ENCODE measurements at places on chromosomes 4 and X.

DNA sequence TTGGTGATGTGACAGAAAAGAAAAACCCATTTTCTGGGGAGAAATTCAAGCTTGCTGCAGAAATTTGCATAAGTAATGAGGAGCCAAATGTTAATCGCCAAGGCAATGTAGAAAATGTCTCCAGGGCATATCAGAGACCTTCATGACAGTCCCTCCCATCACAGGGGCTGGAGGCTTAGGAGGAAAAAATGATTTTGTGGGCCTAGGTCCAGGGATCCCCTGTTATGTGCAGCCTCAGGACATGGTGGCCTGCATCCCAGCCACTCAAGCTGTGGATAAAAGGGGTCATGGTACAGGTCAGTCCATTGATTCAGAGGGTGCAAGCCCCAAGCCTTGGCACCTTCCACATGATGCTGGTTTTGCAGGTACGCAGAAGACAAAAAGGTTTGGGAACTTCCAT is 90.7 kb downstream of the TGIF2LX start:
- DNase-seq, result no peak

GRCh38 chr4:56530269-56531148 is 24.9 kb downstream of the ARL9 start:
- peak; percentile 87 for DNase-seq

GRCh38 chrX:17831255-17831654 is 29.8 kb downstream of the RAI2 start:
- no peak for DNase-seq

DNA sequence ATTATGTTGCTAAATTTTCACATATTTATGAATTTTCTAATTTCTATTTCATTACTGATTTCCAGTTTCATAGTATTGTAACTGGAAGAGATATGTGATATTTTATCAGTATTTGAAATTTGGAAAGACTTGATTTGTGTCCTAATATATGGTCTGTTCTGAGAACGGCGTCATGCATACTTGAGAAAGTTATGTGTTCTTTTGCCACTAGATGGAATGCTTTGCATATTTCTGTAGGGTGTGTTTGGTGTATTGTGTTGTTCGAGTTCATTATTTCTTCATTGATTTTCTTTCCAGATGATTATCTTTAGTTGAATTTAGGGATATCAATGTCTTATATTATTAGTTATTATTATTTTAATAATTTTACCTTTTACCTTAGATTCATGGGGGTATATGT is 110.6 kb upstream of the ITM2A start:
- no peak for DNase-seq

GRCh38 chr4:116982656-116983055 is 102.7 kb downstream of the TRAM1L1 start:
- no peak for DNase-seq

DNA sequence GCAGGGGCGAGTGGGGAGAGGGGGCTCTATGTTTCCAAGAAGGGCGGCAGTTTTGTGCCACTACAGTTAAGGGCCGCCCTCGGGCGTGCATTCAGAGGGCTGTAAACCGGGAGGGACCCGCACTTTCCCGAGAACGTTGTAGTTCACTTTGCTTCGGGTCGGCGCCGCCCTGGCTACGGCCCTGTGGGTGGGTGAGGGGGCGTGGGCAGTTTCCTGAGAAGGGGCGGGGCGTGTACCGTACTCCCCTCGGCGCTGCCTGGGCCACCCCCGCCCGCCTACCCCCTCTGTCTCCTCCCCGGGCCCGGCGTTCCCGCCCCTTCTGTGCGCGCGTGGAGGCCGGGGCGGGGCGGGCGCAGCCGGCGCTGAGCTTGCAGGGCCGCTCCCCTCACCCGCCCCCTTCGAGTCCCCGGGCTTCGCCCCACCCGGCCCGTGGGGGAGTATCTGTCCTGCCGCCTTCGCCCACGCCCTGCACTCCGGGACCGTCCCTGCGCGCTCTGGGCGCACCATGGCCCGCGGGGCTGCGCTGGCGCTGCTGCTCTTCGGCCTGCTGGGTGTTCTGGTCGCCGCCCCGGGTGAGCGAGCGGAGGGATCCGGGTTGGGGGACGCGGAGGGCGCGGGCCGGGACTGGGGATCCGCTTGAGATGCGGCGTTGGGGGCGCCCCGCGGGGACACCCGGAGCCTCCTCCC is at the start of gene CD99:
TSS of gene CD99 (plus strand) at position 440 of the 687 bp plus-strand sequence. CDS start at position 506, 66 bp downstream.
- peak; percentile 19 for DNase-seq

GRCh38 chrX:153704021-153704526 is 16.3 kb downstream of the SLC6A8 start:
- no peak for DNase-seq

- DNase-seq, result no peak
Observed at GRCh38 chr4:44368413-44369167, 80.0 kb downstream of the KCTD8 start.

- DNase-seq, result peak; percentile 15
Observed at GRCh38 chrX:26649534-26649933, 433.6 kb downstream of the MAGEB5 start.

GRCh38 chr4:151766691-151767090 is 5.9 kb upstream of the GATB start:
- DNase-seq, result no peak

- no peak for DNase-seq
Observed at GRCh38 chr4:25535278-25535677, 120.4 kb upstream of the SLC34A2 start.

DNA sequence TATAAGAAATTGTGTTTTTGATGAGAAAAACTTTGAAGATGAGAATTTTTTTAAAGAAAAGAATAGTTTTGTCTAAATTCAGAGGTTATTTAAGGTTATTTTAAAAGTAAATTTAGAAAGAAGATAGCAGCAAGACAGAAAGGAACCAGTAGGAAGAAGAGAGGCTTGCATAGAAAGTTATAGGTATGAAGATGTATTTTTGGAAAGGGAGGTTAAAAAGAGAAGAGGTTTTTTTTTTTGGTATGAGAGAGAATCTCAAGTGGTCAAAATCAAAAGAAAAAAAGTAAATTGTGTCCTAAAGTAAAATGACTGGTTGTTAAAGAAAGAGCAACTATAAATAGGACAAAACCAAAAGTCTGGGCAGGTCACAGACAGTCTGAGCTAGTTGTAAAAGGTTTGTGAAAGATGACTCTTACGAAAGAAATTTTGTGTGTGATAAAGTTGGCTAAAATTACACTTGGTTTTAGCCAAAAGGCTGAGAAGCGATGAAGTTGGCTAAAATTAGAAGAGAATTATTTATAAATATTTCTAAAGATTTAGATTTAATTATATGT is 16.4 kb upstream of the EIF4E start:
- DNase-seq, result no peak

DNA sequence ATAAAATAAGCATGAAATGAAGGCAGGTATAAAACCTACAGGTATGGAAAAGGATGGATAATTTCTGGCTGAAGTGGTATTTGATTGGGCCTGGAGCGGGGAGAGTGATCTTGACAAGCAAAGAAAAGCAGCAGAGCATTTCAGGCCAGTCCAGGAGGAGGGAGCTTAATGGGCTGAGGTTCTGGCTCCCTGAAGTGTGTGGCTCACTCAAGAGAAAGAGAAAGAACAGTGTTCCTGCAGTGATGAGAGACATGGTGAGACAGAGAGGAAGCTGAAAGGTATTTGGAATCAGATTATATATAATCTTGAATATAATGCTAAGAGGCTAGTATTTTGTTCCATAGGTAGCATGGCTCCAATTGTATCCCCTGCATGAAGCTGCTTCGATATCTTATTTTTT is 153.5 kb downstream of the MGST2 start:
- no peak for DNase-seq

GRCh38 chr4:80139671-80140070 is 57.6 kb upstream of the PRDM8 start:
- DNase-seq, result no peak

DNA sequence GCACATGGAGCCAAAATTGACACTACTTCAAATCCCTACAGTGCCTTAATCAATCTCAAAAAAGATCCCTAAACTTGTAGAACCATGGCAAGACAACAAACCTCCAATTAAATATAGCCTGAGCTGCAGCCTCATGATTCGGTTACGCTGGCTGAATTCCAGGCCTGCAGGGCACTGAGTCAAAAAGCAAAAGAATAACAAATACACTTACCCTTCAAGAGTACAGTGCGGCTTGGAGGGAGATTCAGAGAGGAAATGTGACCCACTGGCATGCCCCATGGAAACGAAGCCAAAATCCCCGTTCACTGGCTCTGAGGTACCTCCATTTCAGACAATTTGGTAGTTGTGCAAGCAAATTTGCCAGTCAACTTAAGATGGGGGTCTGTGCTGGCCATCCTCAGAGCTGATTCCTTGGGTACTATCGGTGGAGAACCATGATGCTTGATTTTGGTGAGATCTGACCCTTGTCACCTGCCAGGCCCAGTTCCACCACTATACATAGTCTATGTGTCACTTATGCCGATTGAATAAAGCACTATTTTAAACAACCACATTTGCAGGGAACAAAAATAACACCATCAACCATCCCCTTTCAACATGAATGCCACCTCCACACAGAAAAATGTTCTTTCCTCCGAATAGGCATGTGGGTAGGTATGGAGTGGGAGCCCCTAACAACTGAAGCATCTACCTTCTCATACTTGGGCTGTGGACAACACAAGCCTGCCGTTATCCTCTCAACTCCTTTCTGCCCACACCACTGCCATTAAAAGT is 2.1 kb downstream of the C4orf54 start:
- DNase-seq, result no peak

GRCh38 chr4:158726633-158727032 is 3.4 kb upstream of the PPID start:
- DNase-seq, result no peak

DNA sequence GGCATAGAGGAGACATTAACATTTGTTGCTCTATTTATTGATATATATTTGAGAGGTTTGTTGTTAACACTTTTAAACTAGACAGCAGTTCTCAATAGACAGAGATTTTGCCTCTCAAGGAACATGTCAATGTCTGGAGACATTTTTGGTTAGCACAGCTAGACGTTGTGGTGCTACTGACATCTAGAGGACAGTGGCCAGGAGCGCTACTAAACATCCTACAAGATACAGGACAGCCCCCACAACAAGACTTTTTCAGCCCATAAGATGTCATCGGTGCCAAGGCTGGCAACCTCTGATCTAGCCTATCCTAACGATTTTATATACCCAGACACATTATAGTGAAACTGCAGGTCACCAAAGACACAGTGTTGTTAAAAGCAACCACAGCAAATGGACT is 18.4 kb upstream of the CTSO start:
- no peak for DNase-seq

- no peak for DNase-seq
Observed at GRCh38 chr4:67714248-67714583, 13.3 kb upstream of the UBA6 start.

DNA sequence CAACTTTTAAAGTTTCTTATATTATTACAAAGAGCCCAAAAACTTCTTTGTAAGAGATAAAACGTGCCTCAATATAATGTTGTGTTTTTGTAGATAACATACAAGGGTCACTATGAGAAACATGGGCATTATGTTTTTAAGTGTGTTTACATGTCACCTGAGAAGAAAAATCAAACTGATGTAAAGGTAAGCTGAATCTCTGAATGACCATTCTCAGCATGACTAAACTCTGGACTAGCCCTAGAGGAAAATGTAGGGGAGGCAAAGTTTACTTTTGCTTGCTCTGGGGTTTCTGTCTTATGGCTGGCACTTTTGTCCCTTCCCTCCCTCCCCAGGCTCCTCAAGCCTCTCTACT is 6.8 kb downstream of the MEPE start:
- DNase-seq, result no peak

GRCh38 chrX:71930298-71930697 is 19.7 kb downstream of the NHSL2 start:
- no peak for DNase-seq

DNA sequence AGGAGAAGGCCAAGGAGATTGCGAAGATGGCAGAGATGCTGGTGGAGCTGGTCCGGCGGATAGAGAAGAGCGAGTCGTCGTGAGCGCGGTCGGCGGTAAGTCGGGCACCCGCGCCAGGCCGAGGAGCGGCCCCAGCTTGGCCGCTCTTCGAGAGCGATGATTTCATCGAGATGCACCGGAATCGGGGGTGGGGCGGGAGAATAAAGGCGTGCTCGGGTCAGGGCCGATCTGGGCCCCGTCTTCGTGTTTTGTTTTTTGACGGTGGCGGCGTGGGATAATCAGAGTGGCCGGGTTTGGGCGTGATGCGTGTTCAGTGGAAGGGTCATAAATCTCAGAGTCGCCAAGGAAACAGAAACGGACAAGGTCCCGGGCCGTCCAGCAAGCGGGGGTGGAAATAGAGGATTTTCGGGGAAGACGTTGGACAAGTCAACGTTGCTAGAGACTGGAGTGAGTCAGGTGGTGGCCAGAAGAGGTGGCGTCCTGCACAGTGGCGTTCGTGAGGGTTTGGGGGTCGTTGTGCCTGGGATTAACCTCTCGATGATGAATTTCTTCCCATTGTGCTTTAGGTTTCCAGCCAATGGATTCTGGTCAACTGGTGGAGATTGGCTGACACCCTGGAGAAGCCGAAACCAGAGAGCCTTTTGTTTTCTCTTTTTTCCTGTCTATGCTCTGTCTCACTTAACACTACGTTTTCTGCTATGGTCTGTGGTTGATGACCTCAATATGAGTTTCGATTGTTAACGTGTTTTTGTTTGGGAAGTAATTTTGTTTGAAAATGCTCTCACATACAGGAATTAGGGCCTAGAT is 882 bp downstream of the MRFAP1 start:
- no peak for DNase-seq

DNA sequence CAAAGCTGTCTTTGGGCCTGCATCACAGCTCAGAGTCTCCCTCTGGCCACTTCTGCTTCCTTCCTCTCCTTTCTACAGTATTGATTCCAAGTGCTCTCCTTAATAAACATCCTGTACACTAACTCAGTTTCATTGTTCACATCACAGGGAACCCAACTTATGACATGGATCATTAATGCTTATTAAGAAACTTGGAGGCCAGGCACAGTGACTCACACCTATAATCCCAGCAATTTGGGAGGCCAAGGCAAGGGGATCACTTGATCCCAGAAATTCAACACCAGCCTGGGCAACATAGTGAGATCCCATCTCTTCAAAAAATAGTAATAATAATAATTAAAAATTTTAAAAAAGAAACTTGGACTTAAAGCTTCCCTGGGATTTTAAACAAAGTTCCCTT is 89.2 kb upstream of the EFHC2 start:
- DNase-seq, result no peak

GRCh38 chr4:7761720-7762119 is 177.9 kb downstream of the AFAP1 start:
- DNase-seq, result peak; percentile 35

DNA sequence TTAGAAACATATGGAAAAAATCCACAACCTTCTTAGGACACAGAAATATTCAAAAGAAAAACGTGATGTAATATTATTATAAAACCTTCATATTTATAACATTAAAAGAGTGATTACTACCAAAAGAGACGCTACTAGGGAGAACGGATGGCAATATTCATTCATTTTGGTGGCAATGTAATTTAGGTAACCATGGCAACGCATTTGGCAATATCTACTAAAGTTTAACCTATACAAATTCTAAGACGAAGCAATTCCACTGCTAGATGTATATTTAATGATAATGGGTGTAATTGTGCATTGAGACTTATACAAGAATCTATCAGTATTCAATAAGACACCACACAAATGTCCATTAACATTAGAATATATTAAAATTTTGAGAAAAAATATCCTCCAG is 709.4 kb downstream of the ARAP2 start:
- no peak for DNase-seq

Measured in SK-N-DZ (cell line).